Stimulated activated CD4-positive, alpha-beta T cell treated with anti-CD3 and anti-CD28 coated beads, Interleukin-15, amount 100 ng/mL, for 24 hours (primary cell): ENCODE measurements at places on chromosomes 1 and 21.
A peak's percentile ranks its signal among the peaks of the same experiment; 100 is the strongest.

GRCh38 chr21:27168084-27168483 lies 201.2 kb upstream of the ADAMTS5 start:
- DNase-seq: no peak

- no peak for DNase-seq
These were observed 251.2 kb upstream of the USP24 start for GRCh38 chr1:55466373-55466772.

GRCh38 chr1:47471163-47471562 lies 33.3 kb downstream of the FOXD2 start:
- no peak for DNase-seq

GRCh38 chr1:154329152-154329521 lies 3.8 kb downstream of the ATP8B2 start:
- no peak for DNase-seq

DNA sequence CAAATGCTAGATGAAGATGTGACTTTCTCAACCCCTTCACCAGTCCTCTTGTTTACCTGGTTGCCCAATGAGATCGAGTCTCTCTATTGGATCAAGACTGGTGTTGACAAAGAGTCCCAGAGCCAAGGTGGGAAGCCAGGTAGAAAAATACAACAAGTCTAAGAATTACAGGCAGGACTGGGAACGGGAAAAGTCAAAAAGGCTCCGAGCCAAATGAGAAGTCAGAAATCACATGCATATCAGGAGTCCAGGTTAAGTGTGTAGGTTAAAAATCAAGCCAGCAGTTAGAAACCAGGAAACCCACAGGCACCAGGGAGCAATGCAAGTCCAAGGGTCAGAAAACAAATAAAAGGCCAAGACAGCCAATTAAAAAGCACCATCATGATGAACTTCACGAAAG lies 27.4 kb upstream of the DUSP23 start:
- DNase-seq: no peak

GRCh38 chr1:191707288-191707687 lies 451.0 kb upstream of the RGS18 start:
- DNase-seq: no peak

DNA sequence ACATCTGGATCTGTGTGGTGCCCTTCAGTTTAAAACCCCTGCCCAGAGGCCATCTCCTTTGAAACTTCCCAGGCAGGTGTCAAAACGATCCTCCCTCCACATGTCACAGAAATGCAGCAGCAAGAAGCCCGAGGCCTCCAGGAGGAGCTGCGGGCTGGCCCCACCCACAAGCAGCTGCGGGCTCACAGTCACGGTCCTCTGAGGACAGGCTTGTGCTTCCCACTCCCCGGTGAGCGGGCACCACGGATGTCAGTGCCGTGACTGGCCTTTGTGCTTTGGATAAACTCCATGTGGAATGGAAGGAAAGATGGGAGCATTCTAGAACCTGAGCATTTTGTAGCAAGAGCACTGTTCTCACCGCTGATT lies 65.8 kb downstream of the SIK1 start:
- peak; percentile 39 for DNase-seq

DNA sequence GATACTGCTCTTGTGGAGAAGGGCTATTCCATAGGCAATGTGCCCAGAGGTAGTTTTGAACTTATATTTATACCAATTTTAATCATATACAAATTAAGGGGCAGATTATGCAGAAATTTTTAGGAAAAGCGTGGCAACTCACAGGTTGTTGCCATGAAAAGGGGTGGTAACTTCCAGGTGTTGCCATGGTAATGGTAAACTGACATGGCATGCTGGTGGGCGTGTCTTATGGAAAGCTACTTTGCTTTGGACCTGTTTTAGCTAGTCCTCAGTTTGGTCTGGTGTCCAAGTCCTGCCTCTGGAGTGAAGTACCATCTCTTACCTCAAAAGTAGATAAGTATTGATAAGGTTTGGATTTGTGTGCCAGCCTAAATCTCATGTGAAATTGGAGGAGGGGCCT lies 7.9 kb upstream of the IL23R start:
- peak; percentile 31 for DNase-seq

GRCh38 chr1:228793032-228793431 lies 57.8 kb downstream of the RHOU start:
- peak; percentile 14 for DNase-seq

GRCh38 chr1:178689769-178690168 lies 35.3 kb upstream of the RALGPS2 start:
- DNase-seq: no peak

DNA sequence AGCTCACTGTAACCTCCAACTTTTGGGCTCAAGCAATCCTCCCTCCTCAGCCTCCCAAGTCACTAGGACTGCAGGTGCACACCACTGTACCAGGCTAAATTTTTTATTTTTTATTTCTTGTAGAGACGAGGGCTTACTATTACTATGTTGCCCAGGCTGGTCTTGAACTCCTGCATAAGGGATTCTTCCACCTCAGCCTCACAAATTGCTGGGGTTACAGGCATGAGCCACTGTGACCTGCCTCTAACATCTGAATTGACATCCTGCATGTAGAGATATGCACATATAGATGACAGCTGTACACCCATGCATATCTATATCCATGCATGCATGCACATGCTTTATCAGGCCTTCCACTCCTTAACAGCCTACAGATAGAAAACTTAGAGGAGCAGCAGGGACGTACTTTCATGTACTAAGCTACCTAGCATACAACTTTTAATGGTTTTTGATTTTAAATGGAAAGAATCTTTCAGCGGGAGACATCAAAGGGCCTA lies 740.9 kb upstream of the TPTE start:
- no peak for DNase-seq

- no peak for DNase-seq
These were observed 173.2 kb downstream of the CACNA1E start for GRCh38 chr1:181656491-181656890.

DNA sequence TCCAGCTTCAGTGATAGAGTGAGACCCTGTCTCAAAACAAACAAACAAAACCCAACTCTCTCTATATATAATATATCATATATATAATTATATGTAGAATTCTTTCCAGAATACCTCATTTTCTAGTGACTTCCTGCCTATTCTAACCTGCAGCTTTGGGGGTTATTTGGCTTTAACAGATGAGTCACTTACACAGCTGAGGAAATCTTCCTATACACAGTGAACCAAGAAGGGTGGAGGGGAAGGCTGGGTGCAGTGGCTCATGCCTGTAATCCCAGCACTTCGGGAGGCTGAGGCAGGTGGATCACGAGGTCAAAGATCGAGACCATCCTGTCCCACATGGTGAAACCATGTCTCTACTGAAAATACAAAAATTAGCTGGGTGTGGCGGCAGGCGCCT lies 9.2 kb downstream of the RAB29 start:
- no peak for DNase-seq

DNA sequence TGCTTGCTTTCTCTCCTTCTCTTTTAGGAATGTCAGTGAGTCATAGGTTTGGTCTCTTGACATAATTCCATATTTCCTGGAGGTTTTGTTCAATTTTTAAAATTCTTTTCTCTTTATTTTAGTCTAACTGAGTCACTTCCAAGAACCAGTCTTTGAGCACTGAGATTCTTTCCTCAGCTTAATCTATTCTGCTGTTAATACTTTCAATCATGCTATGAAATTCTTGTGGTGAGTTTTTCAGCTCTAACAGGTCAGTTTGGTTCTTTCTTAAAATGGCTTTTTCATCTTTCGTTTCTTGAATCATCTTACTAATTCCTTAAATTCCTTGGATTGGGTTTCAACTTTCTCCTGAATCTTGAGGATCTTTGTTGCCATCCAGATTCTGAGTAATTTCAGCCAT lies 321.0 kb downstream of the PTBP2 start:
- no peak for DNase-seq

GRCh38 chr1:199242147-199242546 lies 603.3 kb downstream of the PTPRC start:
- no peak for DNase-seq

DNA sequence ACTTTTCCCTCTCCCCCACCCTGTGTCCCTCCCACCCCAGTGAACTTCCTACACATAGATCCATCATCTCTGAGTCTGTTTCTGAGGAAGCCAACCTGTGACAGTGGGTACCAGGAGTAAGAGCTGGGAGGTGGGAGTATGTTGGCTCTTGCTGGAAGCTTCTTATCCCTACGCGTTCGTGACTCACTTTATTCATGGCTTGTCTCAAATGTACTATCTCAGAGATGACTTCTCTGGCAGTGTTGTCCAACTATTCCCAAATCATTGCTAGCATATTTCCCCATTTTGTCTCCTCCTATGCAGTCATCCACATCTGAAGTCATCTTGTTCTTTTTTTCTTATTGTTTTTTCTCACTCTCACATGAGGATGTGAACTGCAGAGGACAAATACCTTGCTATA lies 88.0 kb downstream of the HIVEP3 start:
- no peak for DNase-seq

DNA sequence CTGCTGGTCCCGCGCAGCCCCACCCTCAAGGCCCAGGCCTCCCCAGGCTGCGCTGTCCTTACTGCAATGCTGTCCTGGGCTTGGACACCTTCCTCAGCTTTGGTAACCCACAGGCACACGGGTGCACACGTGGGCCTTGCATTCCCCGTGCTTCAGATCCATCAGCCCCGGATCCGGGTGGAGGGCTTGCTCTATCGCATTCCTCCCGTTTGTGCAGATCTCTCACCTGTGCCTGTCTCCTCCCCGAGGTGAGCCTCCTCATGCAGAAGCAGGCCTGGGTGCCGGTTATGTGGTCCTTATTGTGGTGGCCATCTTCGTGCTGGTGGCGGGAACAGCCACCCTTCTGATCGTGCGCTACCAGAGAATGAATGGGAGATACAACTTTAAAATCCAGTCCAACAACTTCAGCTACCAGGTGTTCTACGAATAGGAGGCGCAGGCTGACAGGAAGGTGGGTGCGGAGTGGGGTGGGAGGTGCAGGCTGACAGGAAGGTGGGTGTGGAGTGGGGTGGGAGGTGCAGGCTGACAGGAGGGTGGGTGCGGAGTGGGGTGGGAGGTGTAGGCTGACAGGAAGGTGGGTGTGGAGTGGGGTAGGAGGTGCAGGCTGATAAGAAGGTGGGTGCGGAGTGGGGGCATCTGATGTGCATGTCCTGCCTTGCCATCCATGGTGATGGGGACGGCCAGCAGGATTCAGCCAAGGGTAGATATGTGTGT lies 66.2 kb downstream of the UMODL1 start:
- DNase-seq: no peak

DNA sequence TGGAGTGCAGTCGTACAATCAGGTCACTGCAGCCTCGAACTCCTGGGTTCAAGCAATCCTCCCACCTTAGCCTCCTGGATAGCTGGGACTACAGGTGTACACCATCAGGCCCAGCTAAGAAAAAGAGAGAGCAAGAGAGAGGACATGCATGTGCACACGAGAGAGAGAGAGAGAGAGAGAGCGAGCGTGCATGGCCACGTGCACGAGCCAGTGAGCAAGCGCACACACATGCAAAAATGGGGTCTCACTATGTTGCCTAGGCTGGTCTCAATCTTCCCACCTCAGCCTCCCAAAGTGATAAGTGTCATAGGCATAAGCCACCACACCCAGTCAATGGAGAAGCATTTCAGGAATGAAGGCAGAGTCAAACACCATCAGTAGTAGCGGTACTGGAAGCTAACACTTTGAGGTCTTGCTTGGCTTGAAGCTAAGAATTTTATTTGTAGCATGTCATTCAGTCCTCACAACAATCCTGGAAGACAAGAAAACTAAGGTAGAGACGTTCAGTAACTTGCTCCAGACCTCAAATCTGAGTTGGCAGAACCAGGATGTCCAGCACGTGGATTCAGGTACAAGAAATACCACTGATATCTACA lies 14.5 kb downstream of the GNB1 start:
- no peak for DNase-seq

DNA sequence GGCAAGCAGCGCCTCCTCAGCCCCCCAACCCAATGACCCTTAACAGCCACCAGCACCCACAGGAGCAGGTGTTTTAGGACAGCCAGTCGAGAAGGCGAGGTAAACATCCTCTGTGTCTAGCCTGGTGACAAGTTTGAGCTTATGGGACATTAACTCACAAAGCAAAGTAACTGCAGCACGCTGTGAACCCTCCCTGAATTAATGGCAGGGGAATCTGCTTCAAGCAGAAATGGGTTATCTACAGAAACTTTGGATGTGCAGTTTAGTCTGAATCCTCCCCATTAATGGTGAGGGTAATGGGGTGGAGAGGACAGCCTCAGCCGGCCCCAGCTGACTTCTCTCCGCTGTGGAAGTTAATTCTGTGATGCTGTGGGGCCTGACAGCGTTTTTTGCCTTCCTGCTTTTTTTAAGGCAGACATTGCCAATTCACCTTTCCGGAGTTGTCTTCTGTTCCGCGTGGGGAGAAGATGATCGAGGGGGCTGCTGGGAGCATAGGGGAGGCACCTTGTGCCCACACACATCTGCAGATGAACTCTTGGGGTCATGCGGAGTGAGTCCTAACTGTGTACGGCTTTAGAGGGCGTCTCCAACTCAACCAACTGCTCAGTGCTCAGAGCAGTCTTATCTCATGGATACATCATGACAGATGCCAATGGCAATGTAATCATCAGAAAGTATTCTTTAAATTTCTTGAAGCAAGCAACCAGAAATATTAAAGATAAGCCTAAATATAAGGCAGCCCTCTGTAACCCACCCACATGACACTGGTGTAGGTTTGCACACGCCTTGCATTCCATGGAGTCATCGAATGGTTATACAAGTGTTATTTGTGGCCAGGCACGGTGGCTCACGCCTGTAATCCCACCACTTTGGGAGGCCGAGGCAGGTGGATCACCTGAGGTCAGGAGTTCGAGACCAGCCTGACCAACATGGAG lies 41.0 kb downstream of the POFUT2 start:
- no peak for DNase-seq

DNA sequence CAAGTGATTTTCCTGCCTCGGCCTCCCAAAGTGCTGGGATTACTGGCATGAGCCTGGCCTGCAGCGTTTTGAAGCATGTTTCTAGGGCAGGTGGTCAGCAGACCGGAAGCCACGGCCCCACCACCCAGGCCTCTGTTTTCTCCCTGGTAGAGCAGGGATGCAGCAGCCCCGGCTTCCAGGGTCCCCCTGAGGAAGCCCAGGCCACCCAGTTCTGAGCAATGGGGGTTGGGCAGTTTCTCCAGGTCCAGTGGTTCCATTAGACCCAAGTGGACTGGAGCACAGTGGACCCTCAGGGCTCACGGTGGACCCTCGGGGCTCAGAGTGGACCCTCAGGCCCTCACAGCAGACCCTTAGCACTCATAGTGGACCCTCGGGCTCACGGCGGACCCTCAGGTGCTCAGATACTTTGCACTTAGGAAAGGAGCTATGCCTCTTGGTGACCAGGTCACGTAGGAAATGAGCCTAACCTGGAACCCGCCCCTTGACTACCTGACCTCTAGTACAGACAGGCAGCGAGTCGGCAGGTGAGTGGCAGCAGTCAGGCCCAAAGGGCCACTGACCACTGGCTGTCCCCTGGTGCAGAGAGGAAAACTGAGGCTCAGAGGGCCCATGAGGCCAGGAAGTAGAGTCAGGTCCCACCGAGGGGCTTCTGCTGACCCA lies 4.6 kb upstream of the FNDC10 start:
- DNase-seq: no peak

GRCh38 chr1:215421744-215422143 lies 145.4 kb upstream of the KCTD3 start:
- no peak for DNase-seq
